ENCODE measurements at places on chromosomes 5 and 9.

- DNase-seq: no peak
Measured at GRCh38 chr5:180141068-180141660, 67.8 kb downstream of the RASGEF1C start.

- DNase-seq: no peak
Measured at GRCh38 chr5:32627219-32627870, 42.0 kb downstream of the SUB1 start.

DNA sequence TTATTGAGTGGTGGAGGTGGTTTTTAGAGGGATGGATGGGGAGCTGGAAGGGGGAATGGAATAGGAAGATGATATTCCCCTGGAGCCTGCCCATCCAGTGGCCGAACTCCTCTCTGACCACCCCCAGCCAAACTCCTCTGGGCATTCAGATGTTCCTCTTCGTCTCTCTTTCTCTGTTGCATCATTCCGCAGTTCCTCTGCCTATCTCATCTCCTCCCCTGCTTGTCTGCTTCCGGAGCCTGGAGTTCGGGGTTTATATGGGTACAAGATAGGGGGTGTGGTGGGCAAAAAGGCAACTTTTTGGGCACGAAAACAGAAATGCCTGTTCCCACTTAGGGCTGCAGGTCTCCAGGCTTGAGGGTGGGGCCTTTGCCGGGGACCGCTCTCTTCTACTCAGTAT is 12.2 kb upstream of the CDK5RAP2 start:
- DNase-seq: no peak

GRCh38 chr5:153624451-153624765 is 133.9 kb downstream of the GRIA1 start:
- DNase-seq: no peak

DNA sequence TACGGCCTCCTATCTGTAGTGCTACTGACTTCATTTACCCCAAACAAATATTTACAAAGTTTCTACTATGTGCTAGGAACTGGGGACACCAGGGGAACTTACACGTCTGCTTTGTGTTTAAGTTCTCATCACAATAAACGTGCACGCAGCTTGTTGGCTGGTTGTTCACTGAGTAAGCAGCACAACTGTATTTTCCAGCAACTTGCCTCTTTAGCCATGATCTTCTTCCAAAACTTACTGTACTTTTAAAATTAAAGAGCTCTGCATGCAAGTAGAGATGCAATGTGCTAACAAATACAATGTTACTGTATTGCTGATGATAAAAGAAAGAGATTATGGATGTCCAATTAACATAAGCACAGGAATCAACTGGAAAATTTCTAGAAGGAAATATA is 62.8 kb downstream of the RAPGEF1 start:
- DNase-seq: no peak

DNA sequence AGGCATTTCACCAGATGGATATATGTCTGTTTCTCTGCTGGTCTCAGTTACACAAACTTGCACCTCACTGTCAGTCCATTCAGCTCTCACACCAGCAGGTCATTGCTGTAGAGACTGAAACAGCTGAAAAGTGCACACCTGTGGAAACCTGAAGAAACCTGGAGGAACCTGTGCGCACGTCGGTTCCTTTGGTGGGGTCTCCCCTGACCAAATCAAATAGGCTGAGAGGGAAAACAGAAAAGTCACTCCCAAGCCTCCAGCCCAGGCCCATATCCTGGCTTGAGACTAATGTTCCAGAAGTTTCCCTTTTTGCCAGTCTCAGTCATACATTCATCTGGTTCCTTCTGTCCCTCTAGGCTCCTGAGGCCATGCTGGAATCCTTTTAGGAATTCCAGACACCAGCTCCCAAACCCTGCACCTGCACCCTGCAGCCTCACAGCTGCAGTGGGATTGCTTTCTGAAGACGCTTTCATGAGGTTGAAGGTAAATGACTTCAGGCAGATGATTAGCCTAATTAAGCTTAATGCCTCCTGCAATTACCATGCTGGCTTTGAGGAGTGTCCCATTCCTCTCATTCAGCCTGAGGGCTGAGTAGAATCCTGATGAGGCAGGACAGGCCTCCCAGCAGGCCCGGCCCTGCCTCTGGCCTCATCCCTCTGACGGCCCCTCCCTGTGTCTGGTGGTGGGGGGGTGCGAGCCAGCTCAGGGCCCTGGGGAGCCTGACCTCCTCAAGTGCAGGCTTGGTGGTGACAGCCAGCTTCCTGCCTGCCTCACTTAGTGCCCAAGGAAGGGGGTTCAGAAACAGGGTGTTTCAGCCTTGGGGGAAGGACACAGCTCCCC is 24.3 kb upstream of the CXCL14 start:
- peak; percentile 38 for DNase-seq

- DNase-seq: no peak
Measured at GRCh38 chr9:21744320-21744719, 58.1 kb upstream of the MTAP start.

- DNase-seq: peak; percentile 21
Measured at GRCh38 chr9:98142925-98143481, 24.0 kb upstream of the TRIM14 start.

DNA sequence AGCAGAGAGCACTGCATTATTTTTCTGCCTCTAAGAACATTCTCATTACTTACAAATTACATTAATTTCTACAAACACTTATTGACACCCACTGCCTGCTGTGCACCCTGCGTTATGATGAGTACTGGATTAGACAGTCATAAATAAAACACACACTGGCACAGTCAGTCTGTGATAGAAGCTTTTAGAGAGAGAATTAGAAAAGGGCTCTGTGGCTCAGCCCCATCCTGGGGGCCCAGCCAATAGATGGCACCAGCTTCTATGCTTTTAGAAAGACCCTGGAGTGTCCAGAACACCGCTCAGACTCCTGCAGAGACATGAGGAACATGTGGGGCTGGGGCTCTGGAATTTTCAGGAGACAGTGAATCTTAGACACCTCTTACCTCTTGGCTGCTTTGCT is 61.0 kb upstream of the RAPGEF1 start:
- DNase-seq: peak; percentile 35

DNA sequence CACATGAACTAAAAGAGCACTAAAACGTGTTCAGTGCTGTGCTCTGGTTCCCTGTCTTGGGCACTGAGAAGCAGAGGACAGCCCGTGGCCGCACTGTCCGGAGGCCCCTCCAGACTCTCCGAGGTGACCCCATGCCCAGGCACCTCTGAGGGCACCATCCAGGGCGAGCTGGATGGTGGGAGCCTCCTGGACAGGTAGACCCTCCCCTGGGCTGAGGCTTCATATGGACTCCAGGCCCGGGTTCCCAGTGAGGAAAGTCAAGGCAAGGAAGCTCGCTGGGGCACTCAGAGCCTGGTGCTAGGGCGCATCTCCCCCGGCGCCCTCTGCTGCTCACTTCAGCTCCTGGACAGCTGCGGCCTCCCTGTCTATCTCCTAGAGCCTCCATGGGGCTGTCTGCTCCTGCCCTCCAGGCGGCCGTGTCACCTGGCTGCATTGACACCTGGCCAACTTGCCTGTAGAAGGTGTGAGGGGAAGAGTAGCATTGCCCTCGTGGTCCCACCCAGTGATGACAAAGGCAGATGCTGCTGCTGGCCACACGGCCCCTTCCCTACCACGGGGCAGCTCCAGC is 178.2 kb upstream of the IRX1 start:
- DNase-seq: no peak

GRCh38 chr9:86275962-86276361 is 6.4 kb downstream of the ISCA1 start:
- peak; percentile 10 for DNase-seq

- no peak for DNase-seq
Measured at GRCh38 chr5:142437563-142437962, 112.7 kb upstream of the SPRY4 start.

DNA sequence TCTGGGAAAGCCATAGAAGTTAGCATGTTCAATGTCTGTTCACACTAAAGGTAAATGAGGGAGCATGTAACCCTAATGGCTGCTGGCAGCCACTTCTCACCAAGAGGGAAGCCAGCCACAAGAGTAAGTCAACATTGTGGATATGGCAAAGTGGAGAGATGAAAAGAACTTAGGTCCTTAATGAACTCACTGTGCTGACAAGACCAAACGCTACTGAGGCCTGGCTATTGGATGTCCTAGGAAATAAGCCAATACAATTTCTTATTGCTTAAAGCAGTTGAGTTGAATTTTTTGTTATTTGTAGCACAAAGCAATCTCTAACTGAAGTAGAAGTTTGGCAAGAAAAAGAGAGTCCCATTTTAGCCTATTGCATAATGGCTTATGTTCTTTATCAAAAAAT is 6.8 kb downstream of the GPR150 start:
- no peak for DNase-seq

GRCh38 chr5:135989686-135990085 is 34.9 kb upstream of the LECT2 start:
- no peak for DNase-seq

DNA sequence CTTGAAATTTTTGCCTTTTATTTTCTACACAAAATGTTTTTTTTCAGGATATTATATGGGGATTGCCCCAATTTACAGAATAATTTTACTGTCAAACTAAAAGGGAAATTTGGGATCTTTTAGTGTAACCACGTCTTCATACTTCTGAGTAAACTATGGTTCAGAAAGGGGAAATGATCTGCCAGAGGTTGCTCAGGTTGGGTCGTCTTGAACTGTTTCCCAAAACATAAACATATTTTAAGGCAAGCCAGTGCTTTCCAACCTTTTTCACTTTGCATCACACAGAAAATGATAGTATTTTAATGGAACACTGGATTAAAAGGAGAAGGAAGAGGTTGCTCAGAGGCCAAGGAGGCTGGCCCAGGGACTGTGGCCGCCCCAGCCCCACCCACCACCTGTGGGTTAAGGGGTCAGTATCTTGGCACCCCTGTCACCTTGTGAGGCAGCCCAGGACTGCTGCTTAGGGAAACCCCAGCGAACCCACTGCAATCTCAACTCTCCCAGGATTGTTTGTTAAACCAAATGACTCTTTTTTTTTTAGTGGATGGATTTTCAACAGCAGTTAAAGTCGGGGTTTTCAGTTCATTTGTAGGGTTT is 142.7 kb upstream of the DHFR start:
- no peak for DNase-seq

DNA sequence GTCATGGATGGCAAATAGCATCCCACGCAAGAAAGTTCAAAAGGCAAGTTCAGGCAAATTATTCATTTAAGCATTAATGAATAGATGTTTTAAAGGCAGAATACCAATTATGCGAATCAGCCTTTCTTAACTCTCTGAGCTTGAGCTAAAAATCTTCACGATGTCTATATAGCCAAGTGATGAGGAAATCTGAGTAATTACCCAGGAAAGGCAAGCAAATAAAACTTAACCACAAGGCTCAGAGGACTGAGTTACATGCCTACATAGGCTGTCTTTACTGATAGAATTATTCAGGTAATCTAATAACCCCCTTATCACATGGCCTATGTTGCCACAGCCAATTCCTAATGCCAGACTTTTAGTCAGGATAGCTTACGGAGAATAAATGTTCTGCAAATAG is 120.8 kb upstream of the MTAP start:
- DNase-seq: no peak

DNA sequence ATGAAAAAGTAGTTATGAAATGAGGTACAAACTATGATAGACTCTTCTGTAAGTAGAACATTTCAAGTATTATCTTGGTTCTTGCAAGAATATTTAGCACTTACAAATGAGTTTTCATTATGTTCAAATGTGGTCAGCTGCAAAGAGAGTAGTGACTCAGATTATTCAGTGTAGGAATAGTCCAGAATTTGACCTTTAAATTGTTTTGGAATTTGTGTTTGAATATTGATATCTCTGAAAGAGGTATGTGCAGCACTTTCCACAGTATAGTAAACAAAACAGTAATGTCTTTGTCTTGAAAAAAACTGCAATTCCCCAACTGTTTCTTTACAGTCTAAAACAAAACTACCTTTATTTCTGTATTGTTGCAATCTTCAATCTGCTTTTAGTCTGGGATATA is 56.1 kb downstream of the WDR70 start:
- no peak for DNase-seq

DNA sequence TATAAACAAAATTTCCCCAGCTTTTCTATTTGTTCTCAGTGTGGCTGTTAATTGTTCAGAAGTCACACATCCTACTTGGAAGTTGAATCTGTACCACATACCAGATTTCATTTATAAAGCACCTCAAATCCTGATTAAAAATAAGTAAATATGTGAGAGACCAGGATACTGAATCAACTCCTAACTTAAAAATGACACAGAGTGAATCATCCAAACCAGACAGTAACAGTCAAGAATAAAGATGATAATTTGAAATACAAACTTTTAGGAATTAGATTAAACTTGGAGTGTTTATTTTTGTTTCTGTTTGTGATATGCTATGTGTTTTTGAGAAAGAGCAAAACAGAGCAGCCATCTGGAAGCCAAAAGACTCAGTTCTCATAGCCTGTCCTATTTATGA is 633.2 kb upstream of the RORB start:
- DNase-seq: no peak

GRCh38 chr5:83564069-83564749 is 92.7 kb downstream of the VCAN start:
- peak; percentile 75 for DNase-seq
